ENCODE measurements at places on chromosomes 4 and X.

DNA sequence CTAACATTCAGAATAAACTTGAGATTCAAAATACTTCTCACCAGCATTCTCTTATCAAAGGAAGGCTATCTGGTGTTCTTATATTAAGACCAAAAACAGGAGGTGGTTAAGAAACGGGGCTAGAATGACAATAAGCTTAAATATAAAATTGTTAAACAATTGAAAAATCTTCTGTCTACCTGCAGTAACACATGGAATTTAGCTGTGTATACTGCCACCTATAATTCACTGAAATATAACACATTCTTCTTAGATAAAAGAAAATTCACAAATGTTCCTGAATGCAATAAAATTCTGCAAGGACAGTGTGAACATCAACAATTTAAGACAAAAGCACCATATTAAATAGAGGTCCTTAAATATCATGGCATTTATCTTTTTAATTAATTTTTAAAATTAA lies 11.5 kb upstream of the PCDH10 start:
- no peak for DNase-seq

- DNase-seq: no peak
Measured at GRCh38 chrX:15977644-15978043, 123.0 kb upstream of the AP1S2 start.

DNA sequence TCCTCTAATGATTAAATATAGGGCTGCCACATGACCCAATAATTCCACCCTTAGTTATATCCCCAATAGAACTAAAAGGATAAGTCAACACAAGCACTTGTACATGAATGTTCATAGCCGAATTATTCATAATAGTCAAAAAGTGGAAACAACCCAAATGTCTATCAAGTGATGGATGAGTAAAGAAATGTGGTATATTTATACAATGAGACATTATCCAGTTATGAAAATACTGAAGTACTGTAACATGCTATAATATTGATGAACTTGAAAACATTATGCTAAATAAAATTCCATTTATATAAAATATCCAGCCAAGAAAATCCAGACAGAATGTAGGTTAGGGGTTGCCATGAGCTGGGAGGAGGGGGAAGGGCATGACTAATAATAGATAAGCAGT lies 436.7 kb upstream of the AADAT start:
- no peak for DNase-seq

- DNase-seq: no peak
Measured at GRCh38 chrX:130560544-130560943, 158.8 kb downstream of the RBMX2 start.

DNA sequence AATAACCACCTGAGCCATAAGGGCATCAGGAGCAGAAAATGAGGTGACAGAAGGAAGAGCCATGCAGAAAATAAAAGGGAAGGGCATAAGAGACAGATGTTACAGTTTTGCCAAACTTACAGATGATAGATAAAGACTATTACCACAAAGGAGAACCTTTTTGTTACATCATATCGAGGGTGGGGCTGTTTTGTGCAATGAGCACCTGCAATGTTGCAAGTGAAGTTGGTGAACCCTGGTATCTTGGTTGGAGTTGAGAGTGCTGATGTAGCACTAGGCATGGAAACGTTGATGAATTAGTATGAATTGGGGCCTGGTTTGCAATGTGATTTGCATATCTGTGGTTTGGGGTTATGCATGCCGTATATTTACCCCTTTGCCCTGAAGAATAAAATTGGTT lies 119.8 kb upstream of the TEX13D start:
- no peak for DNase-seq
